ENCODE measurements at places on chromosomes 7 and 10.
A peak's percentile ranks its signal among the peaks of the same experiment; 100 is the strongest.

- no peak for DNase-seq
Observed at GRCh38 chr10:26090026-26090425, 126.5 kb upstream of the GAD2 start.

DNA sequence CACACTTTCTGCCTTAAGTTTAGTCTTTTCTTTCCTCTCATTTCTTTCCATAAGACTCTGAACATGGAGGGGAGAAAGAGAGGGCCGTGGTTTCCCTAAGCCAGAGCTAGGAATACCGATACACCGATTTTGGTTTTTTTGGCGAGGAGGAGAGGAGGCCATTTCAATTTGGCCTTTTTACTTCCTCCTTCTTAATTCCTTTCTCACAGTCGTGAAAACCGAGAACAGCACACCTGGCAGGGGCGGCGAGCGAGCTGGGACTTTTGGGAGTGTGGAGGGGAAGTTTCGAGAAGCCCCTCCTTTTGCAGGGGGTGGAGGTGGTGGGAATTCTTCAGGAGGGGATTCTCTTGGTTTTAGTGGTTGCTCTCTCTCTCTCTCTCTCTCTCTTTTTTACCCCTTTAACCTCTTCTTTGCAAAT lies 6.2 kb downstream of the GATA3 start:
- DNase-seq, result no peak

DNA sequence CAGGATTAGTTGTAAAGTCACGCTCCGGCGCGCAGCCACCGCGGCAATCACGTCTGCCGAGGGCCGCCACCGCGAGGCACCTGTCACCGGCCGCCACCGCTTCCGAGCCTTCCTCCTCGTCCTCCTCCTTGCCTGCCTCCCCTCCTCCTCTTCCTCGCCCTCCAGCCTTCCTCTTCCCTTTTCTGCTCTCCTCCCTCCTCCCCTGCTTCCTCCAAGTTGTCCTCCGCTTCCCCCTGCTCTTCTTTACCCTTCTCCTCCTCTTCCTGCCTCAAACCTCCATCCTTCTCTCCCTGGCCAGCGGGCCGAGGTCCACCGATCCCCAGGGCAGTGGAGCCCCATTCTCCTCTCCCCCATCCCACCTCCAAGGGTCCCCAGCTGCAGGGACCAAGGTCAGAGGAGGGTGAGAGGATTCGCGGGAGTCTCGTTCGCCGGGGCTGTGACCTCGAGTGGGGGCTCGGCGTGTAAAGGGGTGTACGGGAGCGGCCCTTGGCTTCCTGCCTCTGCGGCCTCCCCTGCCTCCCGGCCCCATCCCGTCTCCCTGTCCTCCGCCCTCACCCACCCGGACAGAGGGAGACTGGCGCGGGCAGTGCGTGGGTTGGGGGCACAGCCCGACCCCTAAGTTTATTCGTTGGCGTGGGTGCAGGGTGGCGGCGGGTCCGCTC lies 89.5 kb upstream of the PAX2 start:
- DNase-seq, result no peak

GRCh38 chr7:4792537-4793126 lies 17.2 kb downstream of the AP5Z1 start:
- DNase-seq, result peak; percentile 13

DNA sequence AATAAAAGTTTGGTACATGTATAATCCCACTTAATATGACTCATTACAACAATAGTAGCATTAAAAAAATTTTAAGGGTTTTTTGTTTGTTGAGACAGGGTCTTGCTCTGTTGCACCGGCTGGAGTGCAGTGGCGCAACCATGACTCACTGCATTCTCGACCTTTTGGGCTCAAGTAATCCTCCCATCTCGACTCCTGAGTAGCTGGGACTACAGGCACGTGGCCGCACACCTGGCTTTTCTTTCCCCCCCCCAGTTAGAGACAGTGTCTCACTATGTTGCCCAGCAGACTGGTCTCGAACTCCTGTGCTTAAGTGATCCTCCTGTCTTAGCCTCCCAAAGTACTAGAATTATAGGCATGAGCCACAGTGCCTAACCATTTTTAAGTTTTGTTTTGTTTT lies 40.7 kb downstream of the KMT2C start:
- no peak for DNase-seq

GRCh38 chr7:90944021-90944420 lies 320.2 kb upstream of the FZD1 start:
- DNase-seq, result no peak

DNA sequence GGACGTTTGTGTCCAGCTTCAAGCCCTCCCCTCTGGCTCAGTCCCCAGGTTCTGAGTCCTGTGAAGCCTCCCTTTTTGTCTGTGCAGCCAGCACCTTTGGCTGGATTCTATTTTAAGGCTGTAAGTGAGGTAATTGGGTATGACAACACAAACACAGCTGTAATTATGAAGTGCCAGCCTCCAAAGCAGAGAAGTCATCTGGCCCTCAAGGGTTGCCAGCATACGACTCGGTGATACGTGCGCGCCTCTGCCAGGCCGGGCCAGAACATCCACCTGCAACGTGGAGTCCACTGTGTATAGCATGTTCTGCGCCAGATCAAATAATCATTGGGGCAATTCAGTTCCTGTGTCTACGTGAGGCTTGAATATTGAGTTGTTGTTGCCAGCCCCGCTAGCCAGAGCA lies 6.7 kb upstream of the FAM180A start:
- no peak for DNase-seq

- DNase-seq, result no peak
Observed at GRCh38 chr10:8138471-8138870, 84.0 kb downstream of the GATA3 start.

DNA sequence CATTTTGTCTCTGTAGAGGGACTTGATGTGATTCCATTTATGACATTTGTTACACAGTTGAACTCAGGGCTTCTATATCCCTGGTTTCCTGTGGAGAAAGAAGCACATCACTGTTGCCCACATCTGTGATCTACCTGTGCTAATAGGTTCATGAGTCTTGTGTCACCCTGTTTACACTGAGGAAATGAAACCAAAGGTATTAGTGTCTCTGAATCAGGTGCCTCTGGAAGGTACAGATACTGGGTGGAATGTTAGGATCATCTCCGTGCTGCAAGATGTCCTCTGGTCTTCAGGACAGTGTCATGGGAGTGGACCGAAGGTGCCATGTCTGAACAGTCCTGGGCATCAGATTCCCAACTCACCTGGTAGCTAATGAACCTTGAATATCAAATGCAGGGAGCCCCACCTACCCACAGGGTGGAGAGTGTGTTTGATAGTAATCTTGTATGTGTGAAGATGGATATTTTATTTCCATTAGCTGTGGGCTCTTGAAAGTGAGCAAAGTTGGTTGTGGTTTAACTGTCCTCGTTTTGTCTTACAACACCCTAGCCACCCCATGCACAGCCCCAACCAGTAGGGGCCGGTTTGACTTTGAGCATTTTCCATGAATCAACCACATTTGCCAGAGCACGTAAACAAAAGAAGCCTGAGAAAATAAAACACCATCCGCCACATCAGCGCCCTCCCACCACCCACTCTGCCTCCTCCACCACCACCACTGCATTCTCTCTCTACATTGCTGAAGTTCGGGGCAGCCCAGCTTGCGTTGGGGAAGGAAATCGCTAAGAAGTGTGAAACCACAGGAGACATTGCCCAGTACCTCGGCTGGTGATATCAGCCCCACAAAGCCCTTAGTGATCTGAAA lies 40.7 kb downstream of the TARP start:
- peak; percentile 84 for DNase-seq

GRCh38 chr10:70683601-70683934 lies 11.3 kb downstream of the ADAMTS14 start:
- DNase-seq, result no peak

DNA sequence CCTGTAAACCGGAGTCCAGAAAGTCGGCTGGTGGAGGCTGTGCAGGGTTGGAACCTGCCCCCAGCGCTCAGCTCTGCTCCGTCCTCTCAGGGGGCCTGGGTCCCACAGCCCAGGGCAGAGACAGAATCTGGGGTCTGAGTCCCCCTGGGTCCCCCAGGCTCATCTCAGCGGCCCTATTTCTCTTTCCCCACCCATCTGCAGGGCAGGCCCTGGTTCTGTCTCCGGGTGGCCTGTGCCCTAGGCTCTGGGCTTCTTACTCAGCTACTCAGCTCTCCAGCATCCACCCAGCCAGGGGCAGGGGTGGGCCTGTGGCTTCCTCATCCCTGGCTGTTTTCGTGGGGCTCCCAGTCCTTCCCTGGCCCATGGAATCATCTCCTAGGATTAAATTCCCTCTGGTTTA lies 183.4 kb downstream of the ADARB2 start:
- no peak for DNase-seq

DNA sequence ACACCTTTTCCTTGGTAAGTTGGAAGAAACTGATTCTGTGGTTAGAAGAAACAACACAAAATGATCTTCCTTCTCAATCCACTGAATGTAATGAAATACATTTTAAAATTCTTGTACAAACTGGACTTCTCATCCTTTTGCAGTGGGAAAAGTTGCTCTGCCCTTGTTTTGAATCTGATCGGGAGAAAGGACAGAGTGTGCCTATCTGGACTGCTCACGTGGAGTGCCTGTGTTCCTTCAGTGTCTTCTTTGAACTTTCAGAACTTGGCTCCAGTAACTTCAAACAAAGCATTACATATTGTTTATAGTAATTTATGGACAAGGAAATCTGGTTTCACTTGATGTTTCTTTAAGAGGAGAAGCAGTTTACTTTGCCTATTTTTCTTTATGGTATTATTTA lies 17.1 kb downstream of the SLC26A3 start:
- no peak for DNase-seq

DNA sequence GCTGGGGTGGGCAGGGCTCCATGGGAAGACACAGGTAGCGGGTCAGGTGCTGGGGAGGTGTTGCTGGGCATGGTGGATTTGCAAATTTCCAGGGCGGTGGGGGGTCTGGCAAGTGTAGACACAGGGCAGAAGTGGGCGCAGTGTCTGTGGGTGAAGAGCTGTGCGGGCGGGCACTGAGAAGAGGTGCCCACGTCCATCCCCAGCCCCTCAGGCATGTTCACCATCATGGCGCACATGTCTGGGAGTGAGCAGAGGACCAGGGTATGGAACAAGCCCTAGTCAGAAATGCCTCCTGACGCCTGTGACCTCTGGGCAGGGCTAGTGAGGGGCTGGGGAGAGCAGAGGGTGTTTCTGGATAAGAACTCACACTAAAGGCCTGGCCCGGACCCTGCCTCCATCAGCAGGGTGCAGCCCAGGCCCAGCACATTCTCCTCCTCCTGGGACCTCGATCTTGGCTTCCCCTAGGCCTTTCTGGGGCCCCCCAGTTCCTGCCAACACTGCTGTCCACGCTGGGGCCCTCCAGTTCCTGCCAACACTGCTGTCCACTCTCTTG lies 612.9 kb downstream of the PTPRN2 start:
- no peak for DNase-seq

- peak; percentile 65 for DNase-seq
Observed at GRCh38 chr7:151168003-151168786, 701 bp upstream of the GBX1 start.

DNA sequence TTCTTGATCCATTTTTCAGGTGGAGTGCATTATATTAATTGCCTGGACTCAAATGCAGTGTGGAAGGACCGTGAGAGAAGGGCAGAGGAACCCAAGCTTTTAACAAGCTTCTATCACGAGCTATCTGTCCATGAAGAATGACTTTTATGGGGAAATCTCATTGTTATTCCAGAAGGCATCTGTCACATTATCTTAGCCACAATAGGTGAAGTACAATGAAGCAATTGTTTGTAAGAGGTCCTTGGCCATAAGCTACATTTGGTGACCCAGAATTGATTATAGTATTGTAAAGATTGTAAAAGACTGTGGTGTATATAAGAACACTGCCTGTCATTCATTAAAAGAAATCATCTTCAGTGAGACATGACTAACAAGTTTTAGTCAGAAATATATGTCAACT lies 58.6 kb upstream of the RELN start:
- no peak for DNase-seq

- DNase-seq, result no peak
Observed at GRCh38 chr7:127865466-127865865, 165.8 kb downstream of the LRRC4 start.

Measured in activated CD4-positive, alpha-beta T cell treated with anti-CD3 and anti-CD28 coated beads, Interleukin-2, Interleukin-6, amounts not matched to agents 100 ng/mL and 50 ng/mL, durations not matched to agents 16 hours and 8 hours (primary cell).